ENCODE measurements at places on chromosomes 11 and 22. TPM values are rescaled to one million over a fixed set of nuclear protein-coding genes. Genes with fewer than 3 reads are reported as not detected.

GRCh38 chr22:43401661-43402060, 10.2 kb upstream of the MPPED1 start:
- no peak for DNase-seq

DNA sequence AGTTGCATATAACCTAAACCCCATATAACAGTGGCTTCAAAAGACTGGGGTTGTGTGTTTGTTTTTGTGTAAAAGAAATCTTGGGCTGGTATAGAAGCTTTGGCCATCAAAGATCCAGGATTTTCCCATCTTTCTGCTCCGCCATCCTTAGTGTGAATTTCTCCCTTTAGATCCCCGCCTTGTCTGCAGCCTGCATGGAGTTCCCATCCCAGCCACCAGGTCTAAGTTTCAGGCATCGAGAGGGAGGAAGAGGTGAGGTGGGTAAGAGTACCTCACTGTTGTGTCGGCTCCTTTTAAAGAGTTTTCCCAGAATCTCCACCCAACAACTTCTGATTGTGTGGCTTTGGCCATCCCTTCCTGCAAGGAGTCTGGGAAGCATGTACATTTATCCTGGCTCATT, 195.5 kb upstream of the SORL1-AS1 start:
- no peak for DNase-seq

- no peak for DNase-seq
Observed at GRCh38 chr11:47924184-47924691, 56.1 kb upstream of the PTPRJ start.

The BBOX1 gene
- 3.0 TPM for total RNA-seq

The MS4A6E gene
- not detected for total RNA-seq
